ENCODE measurements at places on chromosomes 6 and 20. TPM values are rescaled to one million over a fixed set of nuclear protein-coding genes. Genes with fewer than 3 reads are reported as not detected.

GRCh38 chr20:41137614-41138474, 501 bp downstream of the PLCG1 start:
- H3K36me3 ChIP-seq: no peaks in the 10 kb centered on the region
- peaks cover 49% of the 10 kb centered on the region for H3K4me1 ChIP-seq
- H3K4me3 ChIP-seq: peak overlapping the region; percentile 90
- DNase-seq: peak; percentile 87
- peak overlapping the region; percentile 92 for H3K27ac ChIP-seq

DNA sequence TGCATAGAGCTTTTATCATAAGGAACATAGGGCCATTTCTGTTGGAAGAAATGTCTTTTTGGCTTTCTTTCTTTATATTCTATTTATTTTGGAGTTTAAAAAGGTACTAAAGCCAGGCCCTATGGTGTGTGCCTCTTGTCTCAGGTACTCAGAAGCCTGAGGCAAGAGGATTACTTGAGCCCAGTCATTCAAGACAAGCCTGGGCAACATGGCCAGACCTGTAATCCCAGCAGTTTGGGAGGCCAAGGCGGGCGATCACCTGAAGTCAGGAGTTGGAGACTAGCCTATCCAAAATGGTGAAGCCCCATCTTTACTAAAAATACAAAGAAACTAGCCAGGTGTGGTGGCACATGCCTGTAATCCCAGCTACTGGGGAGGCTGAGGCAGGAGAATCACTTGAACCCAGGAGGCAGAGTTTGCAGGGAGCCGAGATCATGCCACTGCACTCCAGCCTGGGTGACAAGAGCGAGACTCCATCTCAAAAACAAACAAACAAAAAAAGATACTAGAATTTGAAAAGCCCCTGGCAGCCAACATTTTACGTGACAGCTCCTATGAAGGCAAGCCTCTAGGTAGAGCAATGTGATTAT, 80.0 kb downstream of the CBFA2T2 start:
- H3K27me3 ChIP-seq: no peaks in the 10 kb centered on the region
- no peak for DNase-seq
- no peak overlapping the region for H3K4me3 ChIP-seq
- peaks cover 5% of the 10 kb centered on the region for H3K4me1 ChIP-seq
- no peak overlapping the region for H3K27ac ChIP-seq

DNA sequence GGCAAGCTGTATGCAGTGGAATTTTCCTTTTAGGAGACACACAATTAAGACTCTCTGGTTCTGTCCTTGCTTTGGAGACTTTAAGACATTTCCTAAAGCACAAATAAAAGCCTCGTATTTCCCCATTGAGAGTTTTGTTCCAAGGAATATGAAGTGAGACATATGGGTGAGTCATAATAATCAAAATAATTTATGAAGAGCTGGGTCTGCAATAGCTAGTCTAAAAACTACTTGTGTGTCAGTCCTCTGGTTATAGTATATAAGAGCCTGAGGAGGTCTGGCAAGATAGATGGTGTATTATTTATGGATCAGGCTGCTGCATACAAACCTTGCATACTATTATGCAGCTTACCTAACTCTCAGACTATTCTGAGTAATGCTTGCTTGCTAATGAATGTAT, 142.6 kb downstream of the ADGRG6 start:
- no peaks in the 10 kb centered on the region for H3K27me3 ChIP-seq
- H3K4me1 ChIP-seq: no peaks in the 10 kb centered on the region
- no peak overlapping the region for H3K4me3 ChIP-seq

DNA sequence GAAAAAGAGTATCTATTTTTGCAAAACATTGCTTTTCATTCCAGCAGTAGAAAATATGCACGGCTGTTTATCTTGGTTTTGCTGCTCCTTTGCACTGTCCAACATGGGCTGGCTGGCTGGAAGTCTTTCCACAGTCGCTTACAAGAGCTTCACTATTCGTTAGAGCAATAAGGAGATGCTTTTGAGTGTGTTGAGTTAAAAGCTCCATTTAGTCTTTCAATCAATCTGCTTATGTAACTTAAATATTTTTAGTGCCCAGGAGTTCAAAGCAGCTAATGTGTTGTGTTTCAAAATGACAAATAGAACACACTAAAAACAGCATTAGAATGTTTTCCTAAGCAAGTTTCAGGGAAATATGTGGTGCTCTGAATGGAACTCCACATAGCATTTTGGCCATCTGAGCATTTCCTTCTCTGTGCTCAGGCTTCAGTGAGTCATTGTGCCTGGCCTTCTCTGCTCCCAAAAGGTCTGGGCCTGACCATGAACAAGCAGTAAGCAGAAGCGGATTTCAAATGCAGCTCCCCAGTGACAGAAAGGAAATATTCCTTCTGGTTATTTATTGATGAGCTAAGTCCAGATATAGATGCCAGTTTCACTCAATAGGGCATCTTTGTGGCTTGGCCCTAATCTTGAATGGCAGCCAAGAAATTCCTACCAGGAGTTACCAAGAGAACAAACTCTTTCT, 580.3 kb downstream of the TENT5A start:
- H3K36me3 ChIP-seq: no peaks in the 10 kb centered on the region
- H3K4me1 ChIP-seq: no peaks in the 10 kb centered on the region
- DNase-seq: no peak
- H3K27ac ChIP-seq: no peak overlapping the region

DNA sequence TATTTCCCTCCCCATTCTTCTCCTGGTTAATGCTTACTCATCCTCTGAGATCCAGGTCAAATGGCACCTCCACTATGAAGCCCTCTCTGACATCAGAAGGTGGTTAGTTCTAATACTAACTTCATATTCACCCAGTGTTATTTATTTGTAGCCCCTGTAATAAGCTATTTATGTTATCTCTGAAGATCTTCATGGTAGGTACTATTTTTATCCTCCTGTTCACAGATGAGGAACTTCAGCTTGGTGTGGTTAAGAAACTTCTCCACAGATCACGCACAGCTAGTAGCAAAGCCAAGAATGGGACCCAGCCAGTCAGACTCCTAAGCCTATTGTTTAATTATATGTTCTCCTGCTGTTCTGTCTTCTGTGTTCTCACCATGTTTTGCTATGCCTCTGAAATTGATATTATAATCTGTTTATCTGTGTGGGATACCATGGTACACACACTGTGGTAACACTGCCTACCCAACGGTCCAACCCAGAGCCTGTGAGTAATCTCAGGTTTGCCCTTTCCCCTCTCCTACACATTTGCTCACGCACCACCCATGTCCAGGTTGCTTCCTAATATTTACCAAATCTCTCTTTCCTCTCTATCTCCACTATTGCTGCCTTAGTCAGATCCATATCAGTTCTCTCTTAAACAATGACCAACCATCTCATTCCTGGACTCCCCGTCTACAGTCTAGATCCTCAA, 98.4 kb downstream of the IPCEF1 start:
- no peak overlapping the region for H3K4me3 ChIP-seq
- no peaks in the 10 kb centered on the region for H3K36me3 ChIP-seq
- H3K27ac ChIP-seq: no peak overlapping the region
- no peak for DNase-seq
- H3K4me1 ChIP-seq: peaks cover 4% of the 10 kb centered on the region

DNA sequence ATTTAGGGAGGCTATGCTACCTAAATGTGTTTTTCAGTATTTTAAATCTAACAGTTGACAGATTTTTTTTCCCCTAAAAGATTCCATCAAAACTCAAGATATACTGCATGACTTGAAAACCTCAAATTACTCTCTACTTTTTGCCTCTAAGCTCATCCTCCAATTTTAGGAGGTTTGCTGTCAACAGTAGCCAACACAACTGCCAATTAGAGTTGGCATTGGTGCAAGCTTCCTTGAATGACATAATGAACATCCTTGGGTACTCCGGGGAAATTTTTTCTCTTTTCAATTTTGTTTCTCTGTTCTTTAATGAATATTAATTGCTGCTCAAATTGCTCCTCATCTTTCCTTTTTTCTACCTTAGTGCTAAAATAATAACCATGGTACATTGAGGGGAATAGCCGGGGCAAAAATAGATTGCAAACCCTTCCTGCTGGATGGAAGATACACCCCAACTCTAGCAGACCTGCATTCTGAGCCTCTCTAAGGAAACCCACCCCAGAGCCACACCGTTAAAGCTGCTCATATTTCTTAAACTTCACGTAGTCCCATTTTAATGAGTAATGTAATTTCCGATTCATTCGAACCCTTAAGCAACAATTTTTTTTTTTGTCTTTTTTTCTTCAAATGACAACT, 34.3 kb downstream of the SLC22A23 start:
- no peaks in the 10 kb centered on the region for H3K4me1 ChIP-seq
- no peak for DNase-seq
- H3K4me3 ChIP-seq: no peak overlapping the region
- no peak overlapping the region for H3K27ac ChIP-seq
- H3K36me3 ChIP-seq: no peaks in the 10 kb centered on the region
- no peaks in the 10 kb centered on the region for H3K27me3 ChIP-seq

DNA sequence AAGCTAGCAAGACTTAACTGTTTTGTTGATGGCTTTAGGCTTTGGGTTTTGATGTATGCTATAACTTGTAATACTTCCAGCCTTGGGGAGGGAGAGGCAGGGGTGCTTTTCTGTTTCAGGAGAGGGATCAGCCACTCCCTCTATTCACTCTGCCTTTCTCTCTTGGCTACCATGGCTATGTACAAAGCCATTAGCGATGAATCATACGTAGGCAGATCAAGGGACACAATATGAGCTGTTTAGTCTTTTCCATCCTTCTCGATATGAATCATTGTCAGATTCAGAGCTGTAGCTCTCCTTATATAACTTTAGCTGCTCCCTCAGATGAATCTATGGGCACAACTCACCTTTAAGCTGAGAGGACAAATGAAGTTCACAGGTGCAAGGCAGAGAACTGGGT, 230.6 kb downstream of the TSHZ2 start:
- no peaks in the 10 kb centered on the region for H3K4me1 ChIP-seq
- peaks cover 4% of the 10 kb centered on the region for H3K27me3 ChIP-seq
- no peak overlapping the region for H3K4me3 ChIP-seq
- no peak overlapping the region for H3K27ac ChIP-seq
- DNase-seq: no peak

DNA sequence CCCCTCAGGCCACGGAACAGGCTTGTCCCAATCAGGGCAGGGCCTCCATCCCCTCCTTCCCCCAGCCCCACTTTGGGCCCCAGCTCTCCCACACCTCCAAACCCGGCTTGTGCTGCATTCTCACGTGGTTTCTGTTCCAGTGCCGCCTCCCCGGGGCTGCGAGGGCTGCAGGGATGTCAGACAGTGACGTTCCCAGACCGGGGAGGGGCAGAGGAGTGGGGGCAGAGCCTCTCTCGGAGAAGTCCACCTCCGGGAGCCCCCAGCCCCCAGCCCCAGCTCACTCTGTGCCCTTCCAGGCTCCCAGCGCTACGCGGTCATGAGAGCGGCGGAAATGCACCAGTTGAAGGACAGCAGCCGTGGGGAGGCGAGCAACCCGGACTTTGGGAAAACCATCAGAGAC, 18.5 kb downstream of the SLCO4A1 start:
- DNase-seq: no peak
- no peaks in the 10 kb centered on the region for H3K4me1 ChIP-seq
- no peak overlapping the region for H3K27ac ChIP-seq

- no peak for DNase-seq
- H3K27me3 ChIP-seq: no peaks in the 10 kb centered on the region
- peaks cover 12% of the 10 kb centered on the region for H3K4me1 ChIP-seq
- peak overlapping the region; percentile 20 for H3K27ac ChIP-seq
- no peak overlapping the region for H3K4me3 ChIP-seq
These were observed 146.4 kb downstream of the AKAP7 start for GRCh38 chr6:131281471-131282270.

- no peaks in the 10 kb centered on the region for H3K27me3 ChIP-seq
- H3K27ac ChIP-seq: no peak overlapping the region
- DNase-seq: no peak
These were observed 20.8 kb upstream of the SNRPB2 start for GRCh38 chr20:16709017-16709416.

- H3K27ac ChIP-seq: peak overlapping the region; percentile 49
- DNase-seq: no peak
- H3K4me1 ChIP-seq: peaks cover 26% of the 10 kb centered on the region
- H3K27me3 ChIP-seq: no peaks in the 10 kb centered on the region
- no peak overlapping the region for H3K4me3 ChIP-seq
These were observed 113.9 kb upstream of the NAA20 start for GRCh38 chr20:19903168-19903811.

GRCh38 chr20:14882846-14883245, 545.4 kb upstream of the FLRT3 start:
- no peaks in the 10 kb centered on the region for H3K4me1 ChIP-seq
- no peak for DNase-seq
- H3K27me3 ChIP-seq: no peaks in the 10 kb centered on the region
- no peaks in the 10 kb centered on the region for H3K36me3 ChIP-seq

DNA sequence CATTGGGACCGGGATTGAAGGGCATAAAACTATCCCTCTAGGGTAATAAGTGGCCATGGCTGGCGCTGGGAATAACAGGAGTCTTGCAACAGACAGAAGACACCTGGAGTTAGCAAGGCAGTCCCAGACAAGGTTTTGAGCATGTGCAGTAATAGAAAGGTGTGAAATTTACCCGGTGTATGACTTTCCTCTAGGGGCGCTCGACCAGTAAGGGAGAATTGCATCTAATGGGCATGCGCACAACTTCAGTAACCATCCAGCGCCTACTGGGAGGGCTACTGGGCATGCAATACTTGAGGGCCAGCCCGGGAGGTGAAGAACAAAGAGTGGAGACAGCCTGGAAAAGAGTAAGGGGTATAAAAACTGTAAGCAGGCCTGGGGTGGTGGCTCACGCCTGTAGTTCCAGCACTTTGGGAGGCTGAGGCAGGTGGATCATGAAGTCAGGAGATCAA, 32.7 kb downstream of the SERPINB6 start:
- H3K27ac ChIP-seq: no peak overlapping the region
- no peaks in the 10 kb centered on the region for H3K36me3 ChIP-seq
- H3K4me1 ChIP-seq: peaks cover 10% of the 10 kb centered on the region
- no peak for DNase-seq

- peaks cover 96% of the 10 kb centered on the region for H3K36me3 ChIP-seq
- H3K4me3 ChIP-seq: no peak overlapping the region
- H3K4me1 ChIP-seq: no peaks in the 10 kb centered on the region
- no peak overlapping the region for H3K27ac ChIP-seq
- no peaks in the 10 kb centered on the region for H3K27me3 ChIP-seq
These were observed 29.0 kb upstream of the DSN1 start for GRCh38 chr20:36802326-36803222.

DNA sequence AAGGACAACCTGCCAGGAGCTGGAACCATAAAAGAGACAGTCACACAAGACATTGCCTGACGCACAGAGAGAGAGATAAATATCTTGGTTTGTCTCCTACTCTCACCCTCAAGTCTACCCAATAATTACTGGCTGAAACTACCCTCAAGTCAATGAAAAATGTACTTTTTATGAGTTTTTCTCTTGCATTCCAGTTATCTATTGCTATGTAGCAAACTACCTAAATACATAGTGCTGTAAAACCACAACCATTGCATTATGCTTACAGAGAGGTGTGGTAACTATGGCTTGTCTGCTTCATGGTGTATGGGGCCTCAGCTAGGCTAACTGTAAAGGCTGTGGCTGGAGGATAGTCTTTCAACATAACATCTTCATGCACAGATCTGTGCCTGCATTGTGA, 247.8 kb downstream of the HAO1 start:
- H3K36me3 ChIP-seq: no peaks in the 10 kb centered on the region
- H3K27ac ChIP-seq: no peak overlapping the region
- H3K4me3 ChIP-seq: no peak overlapping the region

GPX5 gene
- not detected for total RNA-seq

ZC3H12D gene
- 2.1 TPM for total RNA-seq

SLC22A16 gene
- total RNA-seq: 0.87 TPM
